C1 segment of cervical spinal cord (tissue), 14 donors: ENCODE measurements at places on chromosomes 13 and 19.

GRCh38 chr13:25707726-25708125 lies 336.0 kb downstream of the ATP8A2 start:
- DNase-seq, result no peak

DNA sequence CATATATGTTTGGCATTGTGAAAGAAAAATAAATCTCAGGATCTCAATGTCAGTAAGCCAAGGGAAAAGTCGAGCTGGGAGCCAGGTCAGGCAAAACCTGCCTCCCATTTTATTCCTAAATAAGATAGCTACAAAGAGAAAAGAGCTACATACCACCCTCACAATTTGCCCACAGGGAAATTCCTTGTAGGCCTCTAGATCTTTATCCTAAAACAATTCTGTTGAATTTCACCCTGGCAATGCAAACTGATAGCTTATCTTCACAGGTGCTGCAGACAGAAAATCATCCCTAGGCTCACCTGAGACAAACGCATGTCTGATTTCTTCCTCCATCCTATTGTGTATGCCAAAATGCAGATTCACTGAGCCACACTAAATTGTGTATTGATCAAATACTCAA lies 2587.1 kb downstream of the PCDH9 start:
- DNase-seq, result no peak

- peak; percentile 62 for DNase-seq
Measured at GRCh38 chr13:48975101-48975855, 434 bp upstream of the FNDC3A start.

- DNase-seq, result no peak
Measured at GRCh38 chr13:23007426-23007825, 173.4 kb upstream of the SGCG start.

GRCh38 chr19:12777217-12778016 lies 2.1 kb upstream of the HOOK2 start:
- DNase-seq, result peak; percentile 39
